ENCODE measurements at places on chromosomes 6 and 20.

DNA sequence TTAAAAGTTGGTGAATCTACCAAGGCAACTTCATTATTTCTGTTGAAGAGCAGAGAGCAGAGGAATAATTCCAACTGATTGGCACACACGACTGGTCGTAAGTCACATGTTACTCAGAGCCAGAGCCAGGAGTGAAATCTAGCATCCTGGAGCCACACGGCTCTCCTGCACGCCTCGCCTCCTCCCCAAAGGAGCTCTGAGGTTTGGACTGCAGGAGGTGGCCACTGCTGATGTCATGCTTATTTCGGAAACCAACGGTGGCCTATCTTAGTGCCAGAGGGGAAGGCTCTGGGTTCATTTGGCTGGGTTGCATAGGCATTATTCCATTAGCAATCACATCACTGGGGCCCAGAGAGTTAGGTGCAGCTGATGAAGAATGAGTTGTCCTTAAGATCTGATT is 123.5 kb upstream of the RALGAPA2 start:
- DNase-seq: no peak

- no peak for DNase-seq
Observed at GRCh38 chr6:10403385-10404106, 11.3 kb downstream of the TFAP2A start.

DNA sequence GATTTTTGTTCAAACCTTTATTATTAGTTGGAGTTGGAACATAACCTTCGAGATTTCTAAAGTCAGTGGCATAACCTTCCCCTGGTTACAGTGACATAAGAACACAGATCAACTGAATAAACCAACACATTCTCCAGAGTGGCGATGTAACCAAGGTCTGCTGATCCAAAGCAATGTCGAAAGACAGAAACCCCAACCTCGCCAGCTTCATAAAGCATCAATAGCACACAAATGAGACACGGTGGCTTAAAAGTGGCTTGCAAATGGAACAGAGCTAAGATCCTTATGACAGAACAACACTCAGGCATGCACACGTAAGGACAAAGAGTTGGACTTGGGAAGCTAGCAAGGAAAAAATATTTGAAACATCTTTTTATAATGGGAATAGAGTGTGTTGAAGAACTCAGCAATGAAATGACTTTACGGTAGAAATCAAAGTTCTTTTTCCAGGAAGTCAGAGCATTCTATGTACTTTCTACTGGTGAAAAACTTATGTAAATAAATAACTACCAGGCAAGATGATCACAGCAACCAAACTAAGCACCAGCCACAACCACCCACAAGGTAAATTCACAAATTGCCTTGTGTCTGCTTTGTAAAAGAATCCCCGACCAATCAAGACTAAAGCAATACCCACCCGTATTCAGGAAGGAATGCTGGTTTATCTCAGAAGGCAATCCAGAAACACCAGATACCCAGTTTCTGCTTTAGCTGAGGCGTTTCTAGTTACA is 61.0 kb upstream of the NHSL1 start:
- DNase-seq: no peak

GRCh38 chr6:86936834-86937218 is 502 bp upstream of the HTR1E start:
- DNase-seq: no peak

DNA sequence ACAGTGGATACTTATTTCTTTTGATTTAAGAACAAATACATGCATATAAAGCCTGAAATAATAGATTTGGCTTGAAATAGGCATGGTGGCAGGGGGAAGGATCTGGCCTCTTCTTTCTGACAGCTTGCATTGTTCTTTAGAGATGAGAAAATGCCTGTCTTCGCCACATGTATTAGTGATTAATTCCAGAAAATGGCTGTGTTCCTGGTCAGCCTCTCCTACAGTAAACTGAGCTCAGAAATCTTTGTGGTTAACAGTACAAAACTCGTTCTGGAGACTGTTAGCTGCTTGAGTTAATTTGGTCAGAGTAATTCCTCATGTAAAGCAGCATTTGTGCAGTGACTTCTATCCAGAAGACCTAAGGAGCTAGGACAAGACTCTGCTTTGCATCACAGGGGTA is 151.5 kb downstream of the EYA4 start:
- no peak for DNase-seq

- DNase-seq: no peak
Observed at GRCh38 chr6:146912730-146913685, 291.2 kb upstream of the STXBP5 start.

DNA sequence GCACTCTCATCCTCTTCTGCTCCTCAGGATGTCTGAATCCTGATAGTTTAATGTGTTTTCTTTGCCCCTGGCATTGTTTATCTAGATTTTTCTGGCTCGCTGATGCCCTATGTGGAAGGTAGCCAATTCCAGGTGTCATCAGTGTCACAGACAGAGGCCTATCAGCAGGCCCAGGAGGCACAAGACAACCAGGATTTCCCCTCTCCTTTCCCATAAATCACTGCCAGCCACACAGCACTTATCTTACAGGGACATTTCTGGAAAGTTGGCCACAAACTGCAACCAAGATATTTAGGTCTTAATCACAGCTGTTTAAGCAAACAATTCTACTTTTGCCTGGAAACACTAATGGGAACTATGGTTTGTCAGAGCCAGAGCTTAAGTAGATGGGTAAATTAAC is 28.1 kb downstream of the ADGRF5 start:
- no peak for DNase-seq

DNA sequence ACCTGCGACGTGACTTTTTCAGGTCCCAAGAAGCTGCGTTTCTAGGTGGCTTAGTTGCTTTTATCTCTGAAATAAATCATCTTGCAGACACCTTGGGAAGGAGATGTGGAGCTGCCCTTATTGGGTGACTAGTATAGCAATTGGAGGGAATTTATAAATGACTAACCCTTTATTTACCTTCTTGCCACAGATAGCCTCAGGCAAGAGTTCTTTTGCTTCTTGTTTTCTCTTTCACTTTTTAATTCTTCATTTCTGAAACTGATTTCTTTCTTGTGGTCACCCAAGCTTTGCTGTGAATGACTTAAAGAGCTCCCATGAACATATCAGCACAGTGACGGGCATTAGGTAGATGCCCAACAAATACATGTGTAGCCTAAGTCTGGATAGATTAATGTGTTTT is 3.0 kb downstream of the ADGRF4 start:
- no peak for DNase-seq

GRCh38 chr6:30006170-30007131 is 54.6 kb upstream of the POLR1H start:
- DNase-seq: peak; percentile 21

GRCh38 chr20:50335105-50335504 is 144.5 kb downstream of the CEBPB start:
- peak; percentile 16 for DNase-seq

DNA sequence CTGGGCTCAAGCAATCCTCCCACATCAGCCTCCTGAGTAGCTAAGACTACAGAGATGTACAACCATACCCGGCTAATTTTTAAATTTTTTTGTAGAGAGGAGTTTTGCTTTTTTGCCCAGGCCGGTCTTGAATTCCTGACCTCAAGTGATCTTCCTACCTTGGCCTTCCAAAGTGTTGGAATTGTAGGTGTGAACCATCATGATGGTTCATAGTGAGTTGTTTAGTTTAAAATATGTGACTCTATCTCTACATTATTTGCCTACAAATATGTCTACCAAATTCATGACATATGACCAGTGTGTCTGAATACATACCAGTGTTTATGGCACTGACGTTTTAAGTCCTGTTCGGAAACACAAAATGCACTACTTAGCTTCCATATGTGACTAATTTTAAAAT is 154.9 kb downstream of the GMPR start:
- no peak for DNase-seq

GRCh38 chr6:22442826-22443225 is 126.5 kb upstream of the HDGFL1 start:
- no peak for DNase-seq

- no peak for DNase-seq
Observed at GRCh38 chr6:149403534-149403933, 3.5 kb downstream of the SUMO4 start.

- DNase-seq: no peak
Observed at GRCh38 chr6:138682704-138683527, 90.7 kb upstream of the CCDC28A start.

- no peak for DNase-seq
Observed at GRCh38 chr6:163085861-163086623, 328.5 kb upstream of the QKI start.

All from CD4-positive, alpha-beta T cell treated with Interleukin-17A for 1 hour (primary cell).